T-helper 2 cell (primary cell): ENCODE measurements at places on chromosomes 3 and 15.
A peak's percentile ranks its signal among the peaks of the same experiment; 100 is the strongest.

DNA sequence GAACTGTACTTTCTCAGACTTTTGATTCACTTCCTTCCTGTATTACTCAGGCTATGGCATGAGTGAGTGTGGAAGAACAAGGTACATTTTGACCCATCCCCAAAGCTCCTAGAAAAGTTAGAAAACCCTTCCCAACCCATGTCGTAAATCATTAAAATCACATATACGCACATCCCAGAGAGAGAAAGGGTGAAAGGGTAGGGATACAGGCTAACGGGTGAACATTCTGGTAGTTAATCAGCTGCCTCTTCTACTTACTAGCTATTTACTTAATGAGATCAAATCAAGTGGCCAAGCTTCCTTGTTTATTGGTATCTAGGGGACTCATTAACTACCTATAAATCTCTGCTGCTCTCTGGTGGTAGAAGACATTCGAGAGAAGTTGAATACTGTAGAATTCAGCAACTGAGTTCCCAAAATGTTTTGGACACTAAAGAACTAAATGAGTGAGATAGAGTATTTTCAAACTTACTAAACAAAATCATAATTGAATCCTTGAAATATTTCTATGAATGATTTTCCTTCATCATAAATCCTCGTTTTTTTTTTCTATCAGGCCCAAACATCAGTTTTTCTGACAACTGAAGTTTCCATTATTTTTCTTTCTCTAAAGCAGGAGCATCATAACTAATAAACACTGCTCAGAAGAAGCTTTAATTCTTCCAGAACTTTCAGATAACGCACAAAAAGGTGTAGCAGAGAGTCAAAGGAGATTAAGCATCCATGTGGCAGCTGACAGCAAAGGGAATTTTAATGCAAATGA, 124.2 kb downstream of the IMPG2 start:
- no peak for DNase-seq

DNA sequence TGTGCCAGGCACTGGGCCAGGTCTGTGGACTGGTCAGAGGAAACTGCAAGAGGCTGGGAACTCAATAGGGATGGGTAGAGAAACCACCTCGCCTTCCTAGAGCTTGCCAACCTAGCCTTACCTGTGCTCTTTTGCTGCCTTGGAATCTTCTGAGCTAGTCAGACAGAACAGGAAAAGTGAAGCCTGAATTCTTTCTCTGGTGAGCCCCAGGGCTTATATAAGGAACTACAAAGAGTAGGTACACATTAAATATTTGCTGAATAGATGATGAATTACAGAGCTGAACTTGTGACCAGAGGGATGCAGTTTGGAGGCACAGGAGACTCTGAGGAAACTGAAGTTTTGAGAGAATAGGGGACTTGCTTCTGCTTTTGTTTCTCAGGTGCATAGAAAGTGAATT, 15.6 kb upstream of the FBXW12 start:
- DNase-seq: no peak

DNA sequence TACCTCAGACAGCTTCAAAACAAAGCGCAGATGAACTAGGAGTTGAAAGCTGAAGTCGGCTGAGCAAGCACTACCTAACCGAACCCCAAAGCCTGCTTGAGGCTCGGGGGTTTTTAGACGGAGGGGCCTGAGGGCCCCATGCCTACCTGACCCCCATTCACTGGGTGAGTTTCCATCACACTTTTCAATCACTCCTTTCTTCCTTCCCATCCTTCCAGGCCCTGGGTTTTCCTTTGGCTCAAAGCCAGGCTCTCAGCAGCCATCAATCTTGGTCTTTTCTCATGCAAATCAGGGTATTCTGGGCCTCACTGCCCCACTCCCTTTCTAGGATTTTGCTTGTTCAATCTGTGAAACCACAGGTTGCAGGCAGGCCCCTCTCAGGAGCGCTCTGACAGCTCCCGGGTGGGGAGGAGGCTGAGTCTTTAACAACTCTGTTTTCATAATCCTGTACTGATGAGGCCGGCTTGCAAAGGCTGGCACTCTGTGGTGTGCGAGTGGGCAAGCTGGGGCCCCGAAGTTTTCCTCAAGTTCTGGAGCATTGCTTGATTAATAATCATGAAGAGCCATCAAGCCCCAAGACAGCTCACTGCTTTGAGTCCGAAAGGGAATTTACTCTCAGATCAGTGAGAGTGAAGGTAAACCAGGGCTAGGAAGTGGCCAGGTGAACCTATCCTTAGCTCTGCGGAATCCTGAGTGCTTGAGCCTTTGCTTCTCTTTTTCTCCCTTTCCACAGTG, 97.6 kb downstream of the FRMD4B start:
- peak; percentile 51 for DNase-seq

- DNase-seq: no peak
These were observed 4.3 kb downstream of the EPHB1 start for GRCh38 chr3:134799393-134799792.

GRCh38 chr15:39304931-39305728, 275.7 kb upstream of the THBS1 start:
- no peak for DNase-seq

GRCh38 chr3:33919312-33920120, 121.1 kb downstream of the PDCD6IP start:
- no peak for DNase-seq

- no peak for DNase-seq
These were observed 374.9 kb upstream of the LRRC3B start for GRCh38 chr3:26247712-26248111.

DNA sequence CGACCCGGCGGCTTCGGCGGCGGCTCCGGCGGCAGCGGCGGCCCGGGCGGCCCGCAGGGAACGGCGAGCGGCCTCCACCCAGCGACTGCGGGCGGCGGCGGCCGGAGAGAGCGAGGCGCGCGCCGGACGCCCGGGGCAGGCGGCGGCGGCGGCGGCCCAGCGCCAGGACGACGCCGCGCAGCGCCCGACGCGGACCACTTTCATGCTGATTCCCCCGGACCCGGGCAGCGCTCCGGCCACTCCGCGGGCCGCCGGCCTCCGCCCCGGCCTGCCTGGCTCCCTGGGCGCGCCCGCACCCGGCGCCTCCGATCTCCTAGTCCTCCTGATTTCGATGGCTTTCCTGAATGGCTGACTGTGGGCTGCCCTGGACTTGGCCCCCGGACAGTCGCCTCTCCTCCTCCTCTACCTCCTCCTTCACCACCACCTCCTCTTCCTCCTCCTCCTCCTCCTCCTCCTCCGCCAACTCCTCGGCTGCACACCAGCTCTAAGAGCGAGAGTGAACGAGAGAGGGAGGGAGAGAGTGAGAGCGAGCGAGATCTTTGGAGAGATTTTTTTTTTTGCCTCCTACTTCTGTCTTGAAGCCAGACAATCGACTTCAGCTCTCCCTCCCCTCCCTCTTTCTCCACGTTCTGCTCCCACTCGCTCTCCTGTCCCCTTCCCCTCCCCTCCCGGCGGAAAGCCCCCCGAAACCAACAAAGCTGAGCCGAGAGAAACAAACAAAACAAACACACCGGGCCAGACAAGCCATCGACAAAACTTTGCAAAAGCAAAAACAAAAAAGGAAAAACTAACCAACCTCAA, 844 bp downstream of the NR2F2 start:
- DNase-seq: no peak

DNA sequence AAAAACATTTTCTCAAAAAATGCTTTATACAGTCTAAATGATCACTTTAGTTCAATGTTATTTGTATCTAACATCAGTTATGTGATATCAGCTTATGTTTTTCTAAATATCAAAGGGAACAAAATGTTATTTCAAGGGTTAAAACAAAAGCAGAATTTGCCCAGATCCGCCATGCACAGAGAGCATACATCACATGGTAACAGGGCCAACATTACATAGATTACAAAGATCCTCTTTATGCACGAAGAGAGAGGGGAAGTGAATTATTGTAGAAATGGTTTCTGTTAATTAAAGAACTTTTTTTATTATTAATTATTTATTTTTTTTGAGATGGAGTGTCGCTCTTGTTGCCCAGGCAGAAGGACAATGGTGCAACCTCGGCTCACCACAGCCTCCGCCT, 100.8 kb upstream of the MME start:
- DNase-seq: no peak

- no peak for DNase-seq
These were observed 166.0 kb downstream of the ABHD5 start for GRCh38 chr3:43856761-43857160.

DNA sequence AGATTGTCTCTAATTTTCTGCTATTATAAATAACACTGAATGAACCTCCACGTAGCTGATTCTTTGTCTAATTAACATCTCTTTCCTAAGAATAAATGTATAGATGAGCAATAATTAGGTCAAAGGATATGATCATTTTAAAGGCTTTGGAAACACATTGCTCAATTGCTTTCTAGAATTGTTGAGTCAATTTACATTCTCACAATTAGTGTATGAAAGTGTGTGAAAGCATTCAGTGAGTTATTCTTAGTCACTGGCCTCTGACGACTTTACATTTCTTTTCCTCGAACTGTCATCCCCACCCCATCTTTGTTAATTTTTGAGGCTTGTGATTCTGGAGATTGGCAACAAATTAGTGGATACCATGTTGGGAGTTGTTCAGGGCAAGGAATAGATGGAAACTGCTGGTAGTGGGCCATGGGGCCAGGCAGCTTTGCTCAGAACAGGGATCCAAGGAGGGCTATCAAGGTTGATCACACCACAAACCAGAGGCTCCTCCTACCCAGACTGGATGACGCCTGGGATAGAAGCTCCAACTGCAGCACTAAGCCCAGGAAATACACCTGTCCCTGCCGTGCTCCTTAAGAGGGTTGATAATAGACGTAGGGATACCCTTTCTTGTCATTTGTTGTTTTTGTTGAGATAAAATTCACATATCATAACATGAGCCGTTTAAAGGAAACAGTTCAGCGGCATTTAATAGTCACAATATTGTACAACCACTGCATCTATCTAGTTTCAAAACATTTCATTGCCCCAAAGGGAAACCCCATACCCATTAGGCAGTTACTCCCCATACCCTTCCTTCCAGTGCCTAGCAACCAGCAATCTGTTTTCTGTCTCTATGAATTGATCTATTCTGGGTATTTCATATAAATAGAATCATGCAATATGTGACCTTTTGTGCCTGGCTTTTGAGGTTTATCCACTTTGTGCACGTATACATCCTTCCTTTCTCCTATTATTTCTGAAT, 27.9 kb downstream of the EIF1B start:
- DNase-seq: no peak

DNA sequence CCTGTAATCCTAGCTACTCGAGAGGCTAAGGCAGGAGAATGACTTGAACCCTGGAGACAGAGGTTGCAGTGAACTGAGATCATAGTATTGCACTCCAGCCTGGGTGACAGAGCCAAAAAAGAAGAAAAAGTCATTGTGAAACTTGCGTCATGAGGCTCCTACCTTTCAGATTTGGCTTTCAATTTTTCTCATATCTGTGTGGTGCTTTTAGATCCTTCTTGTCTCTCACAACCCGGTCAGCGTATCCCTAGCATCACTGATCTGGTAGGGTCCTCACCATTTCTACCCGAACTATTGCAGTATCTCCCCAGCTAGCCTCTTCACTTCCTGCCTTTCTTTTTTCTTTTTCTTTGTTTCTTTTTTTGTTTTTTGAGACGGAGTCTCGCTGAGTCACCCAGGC, 21.6 kb upstream of the GCNT3 start:
- DNase-seq: no peak

GRCh38 chr3:5058471-5058951, 63.6 kb upstream of the ARL8B start:
- DNase-seq: no peak

DNA sequence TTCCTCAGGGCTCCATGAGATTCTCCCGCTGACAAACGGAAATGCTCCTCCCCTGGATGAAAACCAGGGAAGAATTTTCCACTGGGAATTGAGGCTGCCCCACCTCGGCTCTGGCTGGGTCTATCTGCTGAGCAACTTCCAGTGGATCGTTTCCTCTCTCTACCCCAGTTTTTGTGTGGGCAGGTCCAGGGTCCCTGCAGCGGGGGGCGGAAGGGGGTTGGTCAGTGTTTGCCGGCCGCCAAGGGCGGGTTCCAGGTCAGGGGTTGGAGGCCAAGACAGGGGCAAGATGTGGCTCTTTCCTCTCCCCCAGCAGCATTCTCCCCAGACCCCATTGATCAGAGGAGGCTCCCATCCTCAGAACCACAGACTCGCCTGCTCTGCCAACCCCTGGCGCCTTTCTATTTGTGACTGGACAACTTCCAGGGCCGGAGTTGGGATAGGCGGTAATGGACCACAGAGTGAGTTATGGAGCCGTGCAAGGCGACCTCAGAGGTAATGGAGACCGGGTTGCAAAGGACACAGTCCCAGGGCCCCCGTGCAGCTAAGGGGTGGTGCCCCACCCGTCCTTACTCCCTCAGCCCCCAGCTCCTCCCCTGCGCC, 92.2 kb downstream of the WNT7A start:
- DNase-seq: no peak

GRCh38 chr15:51374131-51374530, 32.7 kb downstream of the GLDN start:
- DNase-seq: no peak

- DNase-seq: no peak
These were observed 7.7 kb upstream of the KY start for GRCh38 chr3:134658555-134658954.

GRCh38 chr3:119500901-119501300, 2.6 kb downstream of the TIMMDC1 start:
- no peak for DNase-seq
